ENCODE measurements at places on chromosomes 7 and 10.

GRCh38 chr10:128861018-128861901 is 605.8 kb upstream of the MGMT start:
- no peak for DNase-seq

- DNase-seq = no peak
Measured at GRCh38 chr10:32350811-32351350, 3.9 kb upstream of the EPC1 start.

DNA sequence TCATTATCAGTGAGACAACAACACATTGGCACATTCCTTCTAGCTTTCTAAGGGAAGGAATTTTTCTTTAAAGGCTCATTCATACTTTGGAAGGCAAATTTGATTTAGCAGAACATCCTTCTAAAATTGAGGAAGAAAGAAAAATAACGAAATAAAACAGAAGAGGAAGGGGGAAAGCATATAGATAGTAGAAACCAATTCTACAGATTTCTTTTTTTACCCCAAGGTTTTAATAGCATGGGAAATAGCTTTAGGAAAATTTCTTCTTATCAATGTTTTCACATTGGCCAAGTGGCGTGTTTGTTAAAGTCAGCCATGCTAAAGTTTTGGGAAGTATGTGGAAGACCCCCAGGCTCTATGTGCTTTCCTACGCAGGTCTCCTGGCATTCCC is 35.7 kb downstream of the MACROH2A2 start:
- DNase-seq = no peak

DNA sequence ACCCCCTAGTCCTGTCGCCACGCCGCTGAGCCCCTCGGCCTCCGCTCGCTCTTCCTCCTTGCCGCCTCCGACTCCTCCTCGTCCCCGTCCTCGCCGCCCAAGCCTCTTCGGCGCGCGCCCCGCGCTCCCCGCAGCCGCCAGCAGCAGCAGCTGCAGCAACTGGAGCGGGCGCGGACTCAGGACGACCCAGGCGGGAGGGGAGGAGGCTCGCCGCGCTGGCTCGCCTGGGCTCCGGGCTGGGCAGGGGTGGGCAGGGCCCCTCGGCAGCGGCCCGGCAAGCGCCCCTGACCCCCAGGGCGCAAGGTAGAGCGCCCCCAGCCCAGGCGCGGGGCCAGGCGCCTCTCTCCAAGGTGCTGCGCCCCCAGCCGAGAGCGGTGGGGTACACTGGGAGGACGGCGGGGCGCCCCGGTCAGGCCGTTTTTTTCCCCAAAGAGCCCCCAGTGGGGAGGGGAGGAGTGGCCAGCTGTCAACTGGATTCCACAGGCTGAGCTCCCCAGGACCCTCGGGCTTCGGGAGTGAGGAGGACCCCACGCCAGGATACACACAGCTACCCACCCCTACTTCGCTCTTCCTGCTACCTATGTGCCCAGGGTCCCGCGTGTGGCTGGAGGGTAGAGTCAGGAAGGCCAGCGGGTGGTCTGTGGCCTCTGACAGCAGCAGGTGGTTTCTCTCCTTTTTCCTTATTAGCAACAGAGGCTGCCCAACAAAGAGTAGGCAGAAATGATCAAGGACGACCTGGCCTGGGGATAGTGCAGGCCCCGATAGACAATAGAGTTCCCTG is 903 bp upstream of the KCNMA1 start:
- no peak for DNase-seq
